ENCODE measurements at places on chromosomes 1 and 21.

- DNase-seq: no peak
Observed at GRCh38 chr1:184734980-184735379, 19.7 kb downstream of the EDEM3 start.

- no peak for DNase-seq
Observed at GRCh38 chr1:239718571-239718970, 332.2 kb downstream of the CHRM3 start.

- no peak for DNase-seq
Observed at GRCh38 chr1:17789926-17790325, 34.8 kb downstream of the ACTL8 start.

DNA sequence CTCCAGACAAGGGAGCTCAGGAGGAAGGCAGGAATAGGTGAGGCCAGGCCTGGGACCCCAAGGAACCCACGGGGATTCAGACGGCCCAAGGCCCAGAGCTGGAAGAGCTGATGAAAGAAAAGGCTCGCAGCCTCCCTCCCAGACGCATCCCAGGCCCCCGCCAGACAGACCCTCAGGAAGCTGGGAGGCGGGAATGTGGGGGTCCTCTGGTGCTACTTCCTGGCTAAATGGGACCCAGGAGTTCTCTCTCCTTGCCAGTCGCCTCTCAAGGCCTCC is 430 bp downstream of the FBXO2 start:
- no peak for DNase-seq

DNA sequence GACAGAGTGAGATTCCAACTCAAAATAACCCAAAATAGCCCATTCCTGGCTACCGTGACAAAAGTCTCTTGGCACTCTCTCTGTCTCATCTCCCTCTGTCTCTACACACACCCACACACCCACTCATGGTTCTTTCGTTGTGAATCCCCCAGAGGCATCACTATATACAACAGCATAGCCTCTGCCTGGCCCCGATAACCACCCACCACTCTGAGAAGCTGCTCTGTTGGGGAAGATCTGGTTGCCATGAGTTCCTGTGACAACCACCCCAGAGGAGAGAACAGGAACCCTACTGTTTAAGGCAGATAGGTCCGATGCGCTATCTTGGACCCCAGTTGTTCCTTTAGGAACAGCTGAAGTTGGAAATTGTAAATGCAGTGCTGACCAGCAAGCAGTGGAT is 70.4 kb upstream of the LYST start:
- DNase-seq: no peak

DNA sequence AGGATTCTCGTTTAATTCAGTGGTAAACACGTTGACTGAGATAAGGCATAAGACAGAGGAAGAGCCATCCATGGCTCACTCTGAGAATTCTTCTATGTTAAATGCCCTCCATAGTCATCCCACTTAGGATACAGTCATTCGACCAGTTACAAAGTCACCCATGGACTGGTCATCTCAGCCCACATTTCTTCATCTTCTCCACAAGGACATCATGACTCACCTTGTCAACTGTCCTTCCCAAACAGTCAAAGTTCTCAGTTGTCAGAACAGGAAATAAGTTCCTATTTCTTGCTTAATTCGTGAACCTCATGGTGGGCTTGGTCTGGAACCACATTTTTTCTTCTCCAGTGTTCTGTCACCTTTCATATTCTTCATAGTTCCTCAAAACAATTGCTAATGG is 133.2 kb downstream of the TGFB2 start:
- DNase-seq: no peak

All from NCI-H1694 treated with DMSO at 0.1 percent for 48 hours (cell line).